ENCODE measurements at places on chromosomes 5 and 9.

- no peaks in the 10 kb centered on the region for H3K36me3 ChIP-seq
- H3K4me3 ChIP-seq = no peak overlapping the region
- no peaks in the 10 kb centered on the region for H3K4me1 ChIP-seq
- H3K27ac ChIP-seq = no peak overlapping the region
- no peaks in the 10 kb centered on the region for H3K27me3 ChIP-seq
Observed at GRCh38 chr5:89582768-89583339, 699.9 kb upstream of the MEF2C start.

- H3K4me3 ChIP-seq = no peak overlapping the region
- no peak for DNase-seq
- H3K4me1 ChIP-seq = peaks cover 81% of the 10 kb centered on the region
- peak overlapping the region; percentile 85 for H3K27ac ChIP-seq
- no peaks in the 10 kb centered on the region for H3K36me3 ChIP-seq
- peaks cover 7% of the 10 kb centered on the region for H3K27me3 ChIP-seq
Observed at GRCh38 chr9:137297966-137298365, 4.1 kb downstream of the NRARP start.

GRCh38 chr5:1432296-1432695 lies 12.9 kb downstream of the SLC6A3 start:
- no peaks in the 10 kb centered on the region for H3K36me3 ChIP-seq
- no peak overlapping the region for H3K4me3 ChIP-seq
- H3K27me3 ChIP-seq = no peaks in the 10 kb centered on the region

DNA sequence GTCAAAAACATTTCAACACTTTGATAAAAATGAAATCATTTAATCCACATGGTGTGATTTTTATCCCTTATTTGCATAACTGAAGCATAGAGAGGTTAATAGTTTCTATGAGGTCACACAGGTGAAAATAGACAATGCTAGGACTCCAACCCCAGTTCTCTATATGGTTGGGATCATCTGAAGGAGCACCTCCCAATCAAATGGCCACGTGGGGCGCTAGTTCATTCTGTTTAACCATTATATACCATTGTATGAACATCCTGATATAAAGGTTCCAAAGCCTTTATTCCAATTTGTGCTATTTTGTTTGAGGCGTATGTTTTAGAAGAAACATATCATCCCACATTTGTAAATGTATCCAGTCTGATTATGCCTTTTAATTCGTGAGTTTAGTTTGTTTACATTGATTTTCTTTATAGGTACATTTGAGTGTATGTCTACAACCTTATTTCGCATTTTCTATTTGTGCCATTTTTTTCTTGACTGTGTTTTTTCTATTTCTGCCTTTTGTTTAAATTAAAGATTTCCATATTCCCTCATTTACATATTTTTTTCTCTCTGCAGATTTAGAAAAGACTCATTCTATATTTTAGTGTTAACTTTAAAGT lies 1092.0 kb downstream of the MAT2B start:
- DNase-seq = no peak
- H3K4me3 ChIP-seq = no peak overlapping the region
- no peaks in the 10 kb centered on the region for H3K27me3 ChIP-seq
- no peak overlapping the region for H3K27ac ChIP-seq
- no peaks in the 10 kb centered on the region for H3K36me3 ChIP-seq
- H3K4me1 ChIP-seq = no peaks in the 10 kb centered on the region

GRCh38 chr5:40389591-40389990 lies 290.1 kb upstream of the PTGER4 start:
- H3K27me3 ChIP-seq = no peaks in the 10 kb centered on the region
- DNase-seq = no peak
- H3K36me3 ChIP-seq = no peaks in the 10 kb centered on the region
- peaks cover 5% of the 10 kb centered on the region for H3K4me1 ChIP-seq

DNA sequence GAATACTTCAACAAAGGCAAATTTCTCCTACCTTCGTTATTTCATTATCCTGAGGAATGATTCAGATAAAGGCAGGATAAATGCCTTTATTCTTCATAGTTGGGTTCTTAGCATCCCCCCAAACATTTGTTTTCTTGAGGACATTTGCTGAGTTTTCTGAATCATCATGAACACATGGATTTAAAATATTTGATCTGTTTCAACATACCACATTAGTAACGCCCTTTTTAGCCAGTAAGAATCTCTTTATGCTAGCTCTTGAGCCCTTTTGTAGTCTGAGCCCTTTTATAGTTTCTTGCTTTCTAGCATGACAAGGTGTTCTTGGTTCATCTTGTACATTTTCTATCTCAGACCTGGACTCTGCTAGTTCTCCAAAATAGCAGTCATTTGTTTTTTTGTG lies 27.9 kb downstream of the SKIC3 start:
- DNase-seq = no peak
- H3K4me1 ChIP-seq = no peaks in the 10 kb centered on the region
- H3K36me3 ChIP-seq = peaks cover 87% of the 10 kb centered on the region
- no peak overlapping the region for H3K27ac ChIP-seq

DNA sequence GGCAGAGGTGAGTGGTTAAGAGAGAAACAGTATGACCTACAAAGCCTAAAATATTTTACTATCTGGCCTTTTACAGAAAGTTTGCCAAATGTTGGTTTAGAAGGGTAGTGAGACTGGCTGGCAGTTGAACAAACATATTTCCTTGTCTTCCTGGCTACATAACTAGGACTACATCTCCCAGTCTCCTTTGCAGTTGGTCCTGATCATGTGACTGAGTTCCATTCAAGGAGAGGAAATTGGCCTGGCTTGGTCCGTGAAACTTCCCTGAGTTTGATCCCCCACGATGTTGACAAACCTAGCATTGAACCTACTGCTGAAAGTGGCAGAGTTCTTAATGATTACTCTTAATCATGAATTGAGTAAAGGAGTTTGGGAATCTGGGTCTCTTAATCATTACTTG lies 280.8 kb downstream of the SLIT3 start:
- no peak overlapping the region for H3K27ac ChIP-seq
- H3K4me1 ChIP-seq = no peaks in the 10 kb centered on the region
- H3K36me3 ChIP-seq = no peaks in the 10 kb centered on the region
- DNase-seq = no peak
- no peaks in the 10 kb centered on the region for H3K27me3 ChIP-seq

DNA sequence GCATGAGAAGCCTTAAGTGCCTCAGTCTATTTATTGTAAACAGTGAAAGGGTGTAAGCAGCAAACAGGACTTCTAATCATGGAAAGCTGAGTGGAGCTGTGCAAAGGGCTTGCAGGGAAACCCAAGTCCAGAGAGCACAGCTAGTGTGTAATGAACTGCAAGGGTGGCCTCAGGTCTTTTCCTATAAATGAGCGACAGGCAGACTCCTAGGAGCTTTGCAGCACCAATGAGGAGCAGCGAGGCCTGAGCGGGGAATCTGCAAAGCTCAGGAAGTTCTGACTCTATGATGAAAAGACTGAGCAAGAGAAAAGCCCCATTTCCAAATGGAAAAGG lies 250.1 kb upstream of the MAP3K1 start:
- DNase-seq = no peak
- no peaks in the 10 kb centered on the region for H3K27me3 ChIP-seq
- H3K36me3 ChIP-seq = no peaks in the 10 kb centered on the region
- peaks cover 8% of the 10 kb centered on the region for H3K4me1 ChIP-seq

GRCh38 chr5:1141834-1142233 lies 30.0 kb upstream of the SLC12A7 start:
- H3K4me3 ChIP-seq = no peak overlapping the region
- H3K36me3 ChIP-seq = no peaks in the 10 kb centered on the region
- peaks cover 23% of the 10 kb centered on the region for H3K4me1 ChIP-seq
- DNase-seq = no peak

- H3K36me3 ChIP-seq = no peaks in the 10 kb centered on the region
- no peak for DNase-seq
- H3K27ac ChIP-seq = no peak overlapping the region
- H3K4me3 ChIP-seq = no peak overlapping the region
- H3K4me1 ChIP-seq = no peaks in the 10 kb centered on the region
Observed at GRCh38 chr9:23606107-23606506, 219.9 kb downstream of the ELAVL2 start.

DNA sequence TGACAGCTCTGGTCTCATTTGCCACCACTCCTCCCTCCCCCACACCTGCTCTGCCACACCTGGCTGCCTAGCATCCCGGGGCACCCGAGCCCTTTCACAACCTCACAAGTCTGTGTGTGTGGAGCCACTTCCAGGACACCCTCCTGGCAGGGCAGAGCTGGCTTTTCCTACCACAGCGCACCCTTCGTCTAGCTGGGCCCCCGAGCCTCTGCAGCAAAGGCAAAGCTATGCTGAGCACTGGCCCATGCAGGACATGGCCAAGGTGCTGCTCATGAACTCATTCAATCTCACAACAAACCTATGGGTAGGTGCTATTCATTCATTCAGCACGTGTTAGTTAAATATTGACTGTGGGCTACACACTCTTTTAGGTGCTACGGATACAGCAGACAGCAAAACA lies 43.4 kb downstream of the DUSP1 start:
- H3K36me3 ChIP-seq = no peaks in the 10 kb centered on the region
- H3K4me3 ChIP-seq = no peak overlapping the region
- no peak for DNase-seq
- H3K27ac ChIP-seq = no peak overlapping the region

DNA sequence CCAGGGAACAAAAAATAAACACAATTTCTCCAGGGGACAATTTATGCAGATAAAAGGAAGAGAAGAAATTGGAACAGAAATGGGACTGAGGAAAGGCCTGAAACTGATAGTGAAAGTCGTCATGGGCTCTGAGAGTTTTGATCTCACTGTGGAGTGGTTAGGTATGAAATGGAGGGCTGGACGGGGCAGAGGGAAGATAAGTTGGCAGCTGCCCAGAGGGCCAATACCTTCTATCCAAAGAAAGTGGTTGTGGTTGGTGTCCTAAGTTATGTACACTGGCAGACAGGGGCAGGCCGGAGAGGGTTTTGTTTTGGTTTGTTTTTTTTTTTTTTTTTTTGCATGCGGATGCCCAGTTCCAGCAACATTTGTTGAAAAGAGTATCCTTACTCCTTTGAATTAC lies 46.1 kb downstream of the ZNF618 start:
- no peaks in the 10 kb centered on the region for H3K27me3 ChIP-seq
- no peak overlapping the region for H3K4me3 ChIP-seq
- H3K4me1 ChIP-seq = no peaks in the 10 kb centered on the region
- H3K36me3 ChIP-seq = no peaks in the 10 kb centered on the region
- no peak for DNase-seq
- no peak overlapping the region for H3K27ac ChIP-seq

DNA sequence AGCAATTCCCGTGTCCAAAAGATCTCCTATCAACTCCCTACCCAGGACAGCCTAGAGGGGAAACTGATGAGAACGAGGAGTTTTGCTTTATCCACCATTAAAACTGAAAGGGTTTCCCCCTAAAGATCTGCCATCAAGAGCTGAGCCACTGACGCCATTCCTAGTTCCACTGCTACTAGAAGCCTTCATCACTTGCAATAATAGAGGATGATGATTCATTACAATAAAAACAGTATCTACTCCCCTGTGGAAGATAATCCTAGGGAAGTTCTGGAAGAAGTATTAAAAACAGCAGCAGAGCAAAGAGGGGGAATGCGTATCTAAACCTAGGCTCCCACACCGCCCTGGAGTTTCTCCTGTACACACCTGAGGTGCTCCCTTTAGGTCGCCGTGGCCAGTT lies 394.5 kb downstream of the BNC2 start:
- H3K36me3 ChIP-seq = no peaks in the 10 kb centered on the region
- no peaks in the 10 kb centered on the region for H3K27me3 ChIP-seq
- H3K27ac ChIP-seq = no peak overlapping the region
- no peaks in the 10 kb centered on the region for H3K4me1 ChIP-seq

GRCh38 chr9:133645021-133645765 lies 9.0 kb downstream of the DBH start:
- DNase-seq = no peak
- no peak overlapping the region for H3K4me3 ChIP-seq
- no peak overlapping the region for H3K27ac ChIP-seq
- peaks cover 13% of the 10 kb centered on the region for H3K27me3 ChIP-seq
- H3K36me3 ChIP-seq = no peaks in the 10 kb centered on the region

- no peak overlapping the region for H3K27ac ChIP-seq
- H3K36me3 ChIP-seq = no peaks in the 10 kb centered on the region
- no peaks in the 10 kb centered on the region for H3K27me3 ChIP-seq
- no peak overlapping the region for H3K4me3 ChIP-seq
- no peak for DNase-seq
Observed at GRCh38 chr5:168807287-168807686, 228.1 kb upstream of the PANK3 start.

DNA sequence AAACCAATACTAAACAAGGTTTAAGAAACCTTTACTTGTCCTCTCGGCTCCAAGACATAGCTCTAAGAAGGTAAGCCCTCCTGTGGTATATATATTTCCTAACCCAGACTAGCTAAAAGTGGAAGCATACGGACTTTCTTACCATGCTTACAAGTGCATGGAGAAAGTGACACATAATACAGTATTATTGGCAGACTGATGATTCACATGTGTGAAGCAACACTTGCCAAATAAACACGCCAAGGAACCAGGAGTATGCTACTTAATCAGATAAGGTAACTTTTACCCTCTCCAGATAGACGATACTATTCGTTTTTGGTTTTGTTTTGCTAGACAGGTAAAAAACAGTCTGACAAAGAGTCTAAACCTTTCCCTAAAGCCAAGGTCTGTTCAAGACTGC lies 264.1 kb downstream of the MLLT3 start:
- peaks cover 40% of the 10 kb centered on the region for H3K4me1 ChIP-seq
- no peaks in the 10 kb centered on the region for H3K27me3 ChIP-seq
- DNase-seq = no peak
- H3K36me3 ChIP-seq = peaks cover 26% of the 10 kb centered on the region
- H3K4me3 ChIP-seq = no peak overlapping the region

- H3K27ac ChIP-seq = no peak overlapping the region
- no peaks in the 10 kb centered on the region for H3K27me3 ChIP-seq
- DNase-seq = no peak
- no peaks in the 10 kb centered on the region for H3K36me3 ChIP-seq
- no peak overlapping the region for H3K4me3 ChIP-seq
Observed at GRCh38 chr5:6547498-6547897, 85.3 kb downstream of the NSUN2 start.

DNA sequence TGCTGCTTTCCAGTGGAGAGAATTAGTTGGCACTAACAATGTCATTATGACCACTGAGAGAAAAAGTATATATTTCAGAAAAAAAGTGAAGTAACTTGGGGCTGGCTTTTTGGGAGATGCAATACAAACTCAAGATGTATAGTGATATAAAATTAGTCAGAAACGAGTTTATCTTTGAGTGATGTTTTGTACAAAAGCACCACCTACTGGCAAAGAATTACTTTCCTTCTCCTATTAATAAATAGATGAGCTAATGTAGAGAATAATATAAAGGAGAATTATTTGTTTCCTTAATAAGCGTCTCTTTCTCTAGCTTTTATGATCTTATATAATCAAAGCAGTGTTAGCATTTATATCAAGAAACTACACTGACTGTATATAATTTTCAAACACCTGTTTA lies 158.8 kb downstream of the MEF2C start:
- no peaks in the 10 kb centered on the region for H3K27me3 ChIP-seq
- H3K27ac ChIP-seq = no peak overlapping the region
- H3K36me3 ChIP-seq = no peaks in the 10 kb centered on the region
- no peak overlapping the region for H3K4me3 ChIP-seq
- peak; percentile 24 for DNase-seq

GRCh38 chr5:137075163-137075970 lies 423.8 kb downstream of the SPOCK1 start:
- H3K4me1 ChIP-seq = no peaks in the 10 kb centered on the region
- peak; percentile 89 for DNase-seq
- no peaks in the 10 kb centered on the region for H3K27me3 ChIP-seq
- H3K36me3 ChIP-seq = no peaks in the 10 kb centered on the region

Measured in stomach (tissue), 19 donors.